Stimulated activated CD4-positive, alpha-beta T cell treated with anti-CD3 and anti-CD28 coated beads, TNF-alpha, amount 100 ng/mL, for 24 hours (primary cell): ENCODE measurements at places on chromosomes 7 and 10.

- no peak for DNase-seq
These were observed 87.3 kb upstream of the CYTH3 start for GRCh38 chr7:6359734-6360133.

DNA sequence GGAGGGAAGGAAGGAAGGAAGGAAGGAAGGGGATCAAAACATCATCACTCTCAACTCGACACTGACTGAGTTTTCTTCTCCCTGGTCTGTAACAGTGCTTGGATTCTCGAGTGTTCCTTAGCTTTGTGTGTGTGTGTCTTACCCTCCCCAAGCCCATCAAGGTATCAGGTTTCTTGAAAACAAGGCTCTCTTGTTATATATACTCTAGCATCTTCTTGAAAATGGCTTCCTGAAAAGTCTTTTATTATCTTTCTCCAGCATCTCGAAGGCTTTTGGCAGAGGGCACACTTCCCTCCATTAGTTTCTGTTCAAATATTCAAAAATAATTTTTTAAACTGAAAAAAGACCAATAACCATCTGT lies 13.4 kb downstream of the SERPINE1 start:
- DNase-seq: no peak

- DNase-seq: no peak
These were observed 21.2 kb downstream of the OR9A2 start for GRCh38 chr7:143005632-143006260.

DNA sequence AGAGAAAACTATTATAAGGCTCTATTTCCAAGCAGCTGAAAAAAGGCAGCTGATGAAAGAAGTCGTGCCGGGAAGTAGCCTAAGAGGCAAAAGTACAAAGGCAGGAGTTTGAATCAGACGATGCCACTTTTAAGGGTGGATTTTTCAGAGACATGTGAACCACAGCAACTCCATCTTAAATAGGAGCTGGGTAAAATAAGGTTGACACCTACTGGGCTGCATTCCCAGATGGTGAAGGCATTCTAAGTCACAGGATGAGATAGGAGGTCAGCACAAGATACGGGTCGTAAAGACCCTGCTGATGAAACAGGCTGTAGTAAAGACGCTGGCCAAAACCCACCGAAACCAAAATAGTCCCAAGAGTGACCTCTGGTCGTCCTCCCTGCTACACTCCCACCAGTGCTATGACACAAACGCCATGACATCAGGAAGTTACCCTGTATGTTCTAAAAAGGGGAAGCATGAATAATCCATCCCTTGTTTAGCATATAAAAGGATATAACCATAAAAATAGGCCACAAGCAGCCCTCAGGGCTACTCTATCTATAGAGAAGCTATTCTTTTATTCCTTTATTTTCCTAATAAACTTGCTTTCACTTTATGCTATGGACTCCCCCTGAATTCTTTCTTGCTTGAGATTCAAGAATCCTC lies 45.5 kb upstream of the PRSS1 start:
- no peak for DNase-seq

GRCh38 chr7:120588416-120588815 lies 269.5 kb downstream of the TSPAN12 start:
- no peak for DNase-seq

DNA sequence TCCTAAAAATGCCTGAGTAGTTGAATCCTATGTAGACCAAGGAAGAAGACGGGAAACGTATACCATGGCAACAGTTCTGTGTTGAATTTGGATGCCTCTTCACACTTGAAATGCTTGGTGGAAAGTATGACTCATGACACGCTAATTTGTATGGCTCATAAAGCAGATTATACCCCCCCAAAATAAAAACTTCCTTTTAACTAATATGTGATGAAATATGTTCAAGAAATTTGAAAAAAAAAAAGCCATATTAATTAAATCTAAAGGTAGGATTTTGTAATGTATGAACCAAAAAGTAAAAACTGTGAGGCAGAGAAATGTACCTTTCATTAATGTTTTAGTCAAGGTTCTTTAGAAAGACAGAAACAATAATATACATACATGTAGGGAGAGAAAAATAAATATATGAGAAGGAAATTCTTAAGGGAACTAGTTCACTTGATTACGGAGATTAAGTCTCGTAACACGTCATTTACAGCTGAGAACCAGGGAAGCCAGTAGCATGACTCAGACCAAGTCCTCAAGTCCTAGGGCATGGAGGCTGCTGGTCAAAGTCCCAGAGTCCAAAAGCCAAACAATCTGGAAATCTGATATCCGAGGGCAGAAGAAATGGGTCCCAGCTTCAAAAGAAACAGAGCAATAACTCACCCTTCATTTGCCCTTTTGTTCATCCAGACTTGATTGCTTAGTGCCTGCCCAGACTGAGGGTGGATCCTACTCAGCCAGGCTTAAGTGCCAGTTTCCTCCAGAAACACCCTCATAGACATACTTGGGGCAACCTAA lies 485.1 kb downstream of the SEMA3D start:
- DNase-seq: no peak

DNA sequence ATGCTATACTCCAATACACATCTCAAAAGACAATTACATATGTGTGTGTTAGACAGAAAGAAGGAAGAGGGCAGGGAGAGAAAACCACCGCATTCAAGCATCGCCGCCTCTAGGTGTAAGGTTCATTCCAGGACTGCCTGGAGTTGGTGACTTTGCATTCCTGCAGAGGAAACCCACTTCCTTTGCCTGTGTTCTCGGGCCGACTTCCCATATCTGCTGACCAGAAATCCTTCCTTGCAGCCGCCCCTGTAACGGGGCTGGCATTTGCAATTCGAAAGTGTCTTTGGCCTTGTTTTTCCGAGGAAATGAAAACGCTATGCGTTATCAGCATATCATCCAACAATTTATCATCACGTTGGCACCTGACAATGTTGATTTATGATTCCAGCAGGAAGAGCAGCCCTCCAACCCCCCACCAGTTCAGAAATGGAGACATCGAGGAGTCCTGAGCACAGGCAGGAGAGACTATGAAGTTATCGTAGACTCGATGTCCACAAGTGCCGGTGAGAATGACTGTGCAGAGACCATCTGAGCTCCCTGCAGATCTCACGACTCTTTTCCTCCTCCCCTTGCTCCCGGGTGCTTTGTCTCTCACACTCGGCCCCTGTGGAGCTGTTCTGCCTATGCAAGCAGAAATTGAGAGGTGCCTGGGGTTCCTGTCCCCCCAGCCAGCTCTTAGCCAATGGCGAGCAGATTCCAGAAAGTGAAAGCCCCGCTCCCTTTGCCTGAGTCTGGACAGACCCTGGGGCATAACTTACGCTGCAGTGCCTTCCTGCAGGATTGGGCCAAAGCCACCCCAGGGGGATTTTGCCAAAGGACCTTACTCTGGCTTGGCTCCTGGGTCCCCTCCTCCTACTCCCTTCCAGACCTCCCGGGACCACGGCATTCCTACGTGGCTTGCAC lies 68.9 kb upstream of the FOXK1 start:
- DNase-seq: no peak

- no peak for DNase-seq
These were observed 133.6 kb downstream of the THSD7A start for GRCh38 chr7:11698384-11698871.

DNA sequence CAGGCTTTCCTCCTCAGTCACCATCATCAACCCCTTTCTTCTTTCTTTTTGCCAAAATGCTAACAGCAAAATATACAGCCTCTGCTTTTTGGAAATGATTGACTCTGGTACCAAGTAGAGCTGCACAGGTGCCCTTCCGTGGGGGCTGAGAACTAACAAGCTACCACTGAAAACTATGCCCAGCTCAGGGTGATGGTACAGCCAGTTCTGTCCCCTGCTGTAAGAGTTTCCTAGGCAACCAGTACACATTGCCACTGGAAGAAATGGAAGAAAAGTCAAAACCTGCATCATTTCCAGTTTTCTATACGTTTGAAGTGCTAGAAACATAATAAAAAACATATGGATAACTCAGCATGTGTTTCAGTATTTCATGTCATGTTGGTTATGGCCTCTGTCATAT lies 297.5 kb downstream of the PRKG1 start:
- DNase-seq: no peak

- DNase-seq: no peak
These were observed 97.0 kb upstream of the KIF5B start for GRCh38 chr10:32153252-32153651.

- no peak for DNase-seq
These were observed 22.6 kb downstream of the POLL start for GRCh38 chr10:101565370-101565900.

DNA sequence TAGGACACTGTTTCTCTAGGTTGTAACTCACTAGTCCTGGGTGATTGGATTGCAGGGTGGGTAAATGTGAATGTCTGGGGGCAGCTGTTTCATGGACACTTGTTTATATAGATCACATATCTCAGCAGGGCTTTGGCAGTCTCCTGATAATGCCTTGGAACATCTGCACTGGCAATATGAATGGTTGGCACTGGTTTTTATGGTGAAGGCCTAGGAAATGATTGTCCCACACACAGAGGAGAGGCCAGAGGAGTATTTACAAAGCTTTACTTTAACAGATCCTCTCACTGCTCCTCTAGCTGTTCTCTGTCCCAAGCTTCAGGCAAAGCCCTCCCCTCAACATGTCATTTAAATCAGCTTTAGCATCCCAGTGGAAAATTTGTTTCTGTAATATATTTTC lies 171.3 kb upstream of the STEAP4 start:
- no peak for DNase-seq

DNA sequence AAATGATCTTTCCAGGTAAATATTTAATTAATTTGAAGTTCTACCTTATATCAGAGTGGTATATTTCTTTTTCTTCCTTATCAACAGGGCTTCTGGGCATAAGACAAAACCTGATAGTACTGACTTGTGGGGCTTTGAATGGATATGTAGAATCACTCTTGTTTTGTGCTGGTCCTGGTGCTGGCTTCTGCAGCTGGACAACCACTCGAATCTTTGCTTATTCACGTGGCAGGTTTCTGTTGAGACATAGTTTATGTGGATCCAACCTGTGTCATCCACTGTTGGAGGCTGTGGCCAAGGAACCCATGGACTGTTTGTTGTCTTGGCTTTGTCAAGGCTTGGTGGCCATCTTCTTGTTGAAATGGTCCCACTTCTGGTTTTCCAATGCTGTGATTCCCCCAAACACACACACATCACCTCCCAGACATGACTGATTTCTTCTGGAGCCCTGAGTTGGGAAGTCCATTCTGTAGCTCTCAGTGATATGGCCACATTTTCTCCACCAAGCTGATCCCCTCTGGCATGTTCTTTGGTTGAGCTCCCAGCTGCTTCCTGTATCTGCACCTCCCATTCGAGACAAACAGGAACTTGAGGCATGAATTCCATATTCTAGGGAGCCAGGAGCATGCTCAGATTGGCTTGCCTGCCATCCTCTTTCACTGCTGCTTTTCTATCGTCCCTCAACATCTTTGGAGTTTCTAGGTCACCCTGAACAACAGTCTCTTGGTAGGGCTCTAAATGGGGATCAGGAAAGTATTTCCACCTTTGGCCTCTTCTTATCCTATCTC lies 19.5 kb downstream of the TAS2R41 start:
- DNase-seq: no peak

GRCh38 chr7:128794020-128794419 lies 2.3 kb downstream of the CCDC136 start:
- DNase-seq: no peak

DNA sequence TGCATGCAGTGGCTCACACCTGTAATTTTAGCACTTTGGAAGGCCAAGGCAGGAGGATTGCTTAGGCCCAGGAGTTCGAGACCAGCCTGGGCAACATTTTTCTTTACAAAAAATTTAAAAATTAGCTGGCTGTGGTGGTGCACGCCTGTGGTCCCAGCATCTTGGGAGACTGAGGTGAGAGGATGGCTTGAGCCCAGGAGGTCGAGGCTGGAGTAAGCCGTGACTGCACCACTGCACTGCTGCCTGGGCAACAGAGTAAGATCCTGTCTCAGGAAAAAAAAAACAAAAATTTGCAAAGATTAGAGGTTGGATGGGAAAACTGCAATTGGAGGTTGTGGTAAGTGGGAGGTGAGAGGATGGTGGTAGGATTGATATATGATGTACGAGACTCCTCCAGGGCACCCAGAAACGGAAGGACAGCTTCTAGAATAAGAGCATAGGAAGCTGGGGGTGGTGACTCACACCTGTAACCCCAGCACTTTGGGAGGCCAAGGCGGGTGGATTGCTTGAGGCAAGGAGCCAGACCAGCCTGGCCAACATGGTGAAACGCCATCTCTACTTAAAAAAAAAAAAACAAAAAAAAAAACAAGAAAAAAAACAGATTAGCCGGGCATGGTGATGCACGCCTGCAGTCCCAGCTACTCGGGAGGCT lies 19.1 kb upstream of the PARP12 start:
- no peak for DNase-seq

GRCh38 chr7:79453558-79454360 lies at the start of gene MAGI2:
Gene MAGI2 (minus strand): TSS chr7:79453667. CDS start chr7:79453320, 347 bp downstream.
- no peak for DNase-seq
